GM18507 (cell line): ENCODE measurements at places on chromosomes 3 and 15.

- DNase-seq = no peak
Measured at GRCh38 chr15:98738689-98739401, 90.5 kb downstream of the IGF1R start.

- DNase-seq = no peak
Measured at GRCh38 chr3:127589600-127590281, 792 bp downstream of the TPRA1 start.

DNA sequence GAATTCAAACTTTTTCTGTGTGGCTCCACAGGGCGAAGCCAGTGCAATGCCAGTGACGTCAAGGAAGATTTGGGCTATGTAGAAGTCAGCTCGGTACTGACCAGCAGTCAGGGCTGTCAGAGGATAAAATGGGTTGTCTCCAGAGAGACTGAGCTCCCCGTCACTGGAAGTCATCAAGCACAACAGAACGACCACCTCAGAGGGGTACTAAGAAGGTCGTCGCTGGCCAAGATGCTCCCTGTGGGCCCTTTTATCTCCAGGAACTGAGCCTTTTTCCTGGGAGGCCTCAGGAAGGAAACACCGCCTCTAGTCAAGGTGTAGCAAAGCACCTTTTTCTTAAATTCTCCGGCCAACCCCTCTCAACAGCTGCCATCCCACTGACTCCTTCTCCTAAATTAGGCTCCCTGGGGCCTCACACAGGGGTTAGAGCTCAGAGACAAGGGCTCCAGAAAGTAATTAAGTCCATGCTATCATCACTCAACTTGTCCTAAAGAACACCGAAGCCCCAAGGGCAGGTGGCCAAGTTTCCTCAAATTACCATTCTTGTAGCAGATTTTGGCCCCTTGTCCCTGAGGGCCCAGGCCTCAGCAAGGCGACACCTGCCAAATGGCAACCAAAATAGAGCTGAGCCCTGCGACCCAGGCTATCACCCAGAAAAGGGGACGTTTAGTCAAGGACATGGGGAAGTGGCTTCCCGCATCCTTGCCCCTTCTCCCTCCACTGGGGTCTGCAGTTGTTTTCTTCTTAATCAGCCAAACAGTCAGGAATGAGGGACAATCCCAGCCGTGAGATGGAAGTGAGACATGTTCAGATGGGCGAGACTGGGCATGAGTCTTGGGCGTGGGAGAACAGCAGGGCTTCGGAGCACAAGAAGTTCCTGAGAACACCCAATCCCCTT is 48.0 kb downstream of the SSUH2 start:
- no peak for DNase-seq

GRCh38 chr15:98881526-98882520 is 125.8 kb downstream of the PGPEP1L start:
- DNase-seq = no peak

- no peak for DNase-seq
Measured at GRCh38 chr15:56972426-56972825, 54.0 kb downstream of the TCF12 start.

- no peak for DNase-seq
Measured at GRCh38 chr3:161950318-161950868, 453.8 kb downstream of the OTOL1 start.
